ENCODE measurements at places on chromosomes 7 and 10. TPM values are rescaled to one million over a fixed set of nuclear protein-coding genes. Genes with fewer than 3 reads are reported as not detected.
A peak's percentile ranks its signal among the peaks of the same experiment; 100 is the strongest.

DNA sequence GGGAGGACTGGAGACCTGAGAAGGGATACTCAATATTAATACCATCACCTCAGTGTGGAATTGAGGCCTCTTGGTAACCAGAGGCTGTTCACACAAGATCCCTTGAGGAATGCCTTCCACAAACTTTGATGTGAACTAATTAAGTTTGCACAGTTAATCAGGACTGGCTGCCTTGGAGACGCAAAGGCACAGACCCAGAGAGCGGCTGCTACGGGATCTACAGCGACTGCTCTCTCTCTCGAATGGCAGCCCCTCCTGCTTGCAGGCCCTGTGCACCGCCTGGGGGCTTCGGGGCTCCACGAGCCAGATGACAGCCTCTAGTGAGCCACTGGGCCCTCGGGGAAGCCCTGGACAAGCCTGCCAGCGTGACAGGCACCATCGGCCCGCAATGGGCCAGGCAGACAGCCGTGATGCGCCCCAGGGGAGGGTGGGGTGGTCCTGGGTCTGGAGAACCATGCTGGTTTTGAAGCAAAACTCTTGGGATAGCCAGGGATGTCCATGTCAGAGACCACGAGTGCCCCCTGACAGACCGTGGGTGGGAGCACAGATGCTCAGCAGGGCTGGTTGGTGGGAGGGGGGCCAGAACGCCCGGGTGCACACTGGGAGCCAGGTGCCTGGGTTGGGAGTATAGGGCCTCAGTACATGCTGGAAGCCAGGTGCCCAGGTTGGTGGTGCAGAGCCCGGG is 195.6 kb downstream of the ELFN1 start:
- no peak for DNase-seq

GRCh38 chr10:51960494-51960895 is 261.1 kb upstream of the CSTF2T start:
- no peak for DNase-seq

DNA sequence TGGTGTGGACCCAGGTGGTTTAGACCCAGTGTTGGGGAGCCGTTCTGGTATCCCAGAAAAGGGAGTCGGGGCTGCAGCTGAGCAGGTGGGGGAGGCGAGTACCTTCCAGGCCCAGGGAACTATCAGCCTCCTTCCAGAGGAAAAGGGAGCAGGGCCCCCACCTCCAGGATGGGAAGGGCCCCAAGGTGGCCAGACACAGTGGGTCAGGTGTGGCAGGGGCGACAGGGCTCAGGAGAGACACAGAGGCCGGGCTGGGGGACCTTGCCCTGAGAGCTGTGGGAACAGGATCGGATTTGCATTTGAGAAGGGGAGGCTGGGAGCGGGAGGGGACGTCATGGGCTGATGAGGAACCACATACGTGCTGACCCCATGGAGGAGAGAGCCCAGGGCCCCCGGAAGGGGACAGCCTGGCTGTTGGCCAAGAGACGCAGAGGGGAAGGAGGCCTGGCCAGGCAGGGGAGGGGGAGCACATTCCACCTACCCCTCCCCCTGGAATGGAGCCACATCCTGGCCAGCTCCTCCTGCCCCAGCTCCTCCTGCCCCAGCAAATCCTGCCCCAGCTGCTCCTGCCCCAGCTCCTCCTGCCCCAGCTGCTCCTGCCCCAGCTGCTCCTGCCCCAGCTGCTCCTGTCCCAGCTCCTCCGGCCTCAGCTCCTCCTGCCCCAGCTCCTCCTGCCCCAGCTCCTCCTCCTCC is 9.7 kb upstream of the TTYH3 start:
- no peak for DNase-seq

DNA sequence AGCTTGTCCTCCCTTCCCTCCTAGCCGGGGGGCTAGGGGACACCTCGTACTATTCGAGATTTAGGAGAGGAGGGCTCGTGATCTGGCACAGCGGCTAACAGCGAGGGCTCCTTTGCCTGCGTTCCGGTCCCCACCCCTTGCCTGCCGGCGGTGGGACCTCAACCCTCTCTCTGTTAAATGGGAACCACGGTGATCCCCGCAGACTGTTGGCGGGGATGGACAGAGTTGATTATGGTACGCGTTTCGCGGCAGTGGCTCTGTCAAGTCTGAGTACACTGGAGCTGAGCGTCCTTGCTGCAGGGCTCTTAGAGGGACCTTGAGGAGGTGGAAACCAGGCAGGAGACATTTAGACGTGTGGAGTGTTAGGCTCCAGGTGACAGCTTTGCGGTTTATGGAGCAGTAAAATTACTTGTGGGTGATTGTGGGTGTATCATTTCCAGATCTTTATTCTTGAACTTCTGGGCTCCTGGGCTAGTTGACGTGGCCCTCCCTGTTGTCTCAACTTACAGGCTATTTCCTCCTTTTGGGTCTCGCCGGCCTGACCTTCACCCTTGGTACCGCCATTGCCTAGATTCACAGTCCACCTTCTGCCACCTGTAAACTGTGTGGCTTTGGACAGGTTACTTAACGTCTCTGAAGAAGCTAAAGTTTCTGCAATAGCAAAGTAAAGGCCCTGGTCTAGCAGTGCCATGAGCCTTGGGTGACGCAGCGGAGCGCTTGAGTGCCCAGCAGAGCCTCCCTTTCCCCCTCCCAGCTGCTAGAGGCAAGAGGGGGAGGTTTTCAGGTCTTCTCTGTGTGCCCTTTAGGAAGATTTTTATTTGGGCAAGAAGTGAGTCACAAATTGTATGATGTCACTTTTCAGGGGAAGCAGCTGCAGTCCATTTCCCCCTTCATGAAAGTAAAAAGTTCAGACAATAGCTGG is 739 bp downstream of the CASP7 start:
- DNase-seq = peak; percentile 37

Gene PNLIPRP3
- total RNA-seq = not detected

Gene FBXL13
- total RNA-seq = 0.51 TPM

All from epithelial cell of proximal tubule (primary cell).